GM06990 (cell line): ENCODE measurements at places on chromosomes 6 and 20.
A peak's percentile ranks its signal among the peaks of the same experiment; 100 is the strongest.

- DNase-seq: no peak
Observed at GRCh38 chr6:113205553-113205952, 651.6 kb upstream of the MARCKS start.

DNA sequence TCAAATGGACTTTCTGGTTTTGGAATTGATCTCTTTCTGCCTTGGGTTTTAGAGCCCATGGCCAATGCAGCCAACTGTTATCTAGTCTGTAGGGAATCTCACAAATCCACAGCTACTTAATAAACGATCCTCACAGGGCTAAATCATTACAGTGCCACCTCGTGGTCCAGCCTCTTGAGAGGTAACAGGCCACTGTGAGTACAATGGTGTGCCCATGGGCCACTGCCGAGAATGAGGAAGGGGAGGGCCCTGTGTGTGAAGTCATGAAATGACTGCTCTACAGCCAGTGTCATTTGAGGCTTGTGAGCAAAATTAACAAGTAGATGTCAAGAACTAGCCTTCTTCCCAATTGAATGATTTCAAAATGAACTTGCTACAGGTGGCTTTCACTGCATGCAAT is 54.3 kb upstream of the GMPR start:
- DNase-seq: no peak

DNA sequence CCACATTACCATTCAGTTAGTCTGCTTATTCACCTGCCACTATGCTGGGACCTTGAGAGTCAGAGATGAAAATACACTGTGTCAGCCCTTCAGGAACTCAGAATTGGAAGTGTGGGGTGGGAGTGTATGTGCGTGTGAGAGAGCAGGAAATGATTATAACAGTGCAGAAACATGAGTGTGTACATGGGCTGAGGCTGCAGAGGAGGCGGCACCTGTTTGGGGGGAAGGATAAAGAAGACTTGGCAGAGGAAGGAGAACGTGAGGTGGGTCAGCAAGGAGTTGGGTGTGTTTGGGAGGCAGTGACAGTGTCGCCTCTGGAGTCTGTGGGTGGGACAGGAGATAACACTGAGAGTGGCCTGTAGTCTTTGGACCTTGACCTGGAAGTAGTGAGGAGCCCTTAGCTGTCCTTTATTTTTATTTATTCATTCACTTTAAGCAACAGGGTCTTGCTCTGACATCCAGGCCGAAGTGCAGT is 3.1 kb downstream of the CHMP4B start:
- no peak for DNase-seq

DNA sequence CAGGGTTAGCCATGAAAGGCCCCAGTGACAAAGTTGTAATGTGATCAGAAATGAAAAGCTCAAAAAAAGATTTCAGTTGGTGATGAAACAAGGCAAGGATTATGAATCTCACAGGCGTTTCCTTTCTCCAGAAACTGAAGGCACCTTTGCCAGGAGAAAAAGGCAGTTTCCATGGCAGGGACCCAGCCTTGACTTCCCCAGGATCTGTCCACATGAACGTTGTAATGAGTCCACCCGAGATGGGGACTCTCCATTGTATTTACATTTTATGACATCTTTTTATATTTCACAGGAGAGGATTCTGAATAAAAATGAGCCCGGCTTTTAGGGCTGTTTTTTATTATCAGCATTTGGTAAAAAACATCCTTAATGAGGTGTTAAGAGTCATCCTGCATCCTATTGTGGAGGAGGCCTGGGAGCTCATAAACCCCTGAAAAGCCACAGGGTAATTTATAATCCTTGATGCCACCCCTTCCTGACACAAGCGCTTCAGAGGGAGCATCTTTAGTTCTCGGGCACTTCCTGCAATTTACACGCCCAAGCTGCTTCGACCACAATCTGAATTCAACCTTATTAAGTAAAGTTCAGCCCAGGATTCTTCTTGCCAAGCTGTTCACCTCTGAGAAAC is 74.1 kb upstream of the SALL4 start:
- no peak for DNase-seq

DNA sequence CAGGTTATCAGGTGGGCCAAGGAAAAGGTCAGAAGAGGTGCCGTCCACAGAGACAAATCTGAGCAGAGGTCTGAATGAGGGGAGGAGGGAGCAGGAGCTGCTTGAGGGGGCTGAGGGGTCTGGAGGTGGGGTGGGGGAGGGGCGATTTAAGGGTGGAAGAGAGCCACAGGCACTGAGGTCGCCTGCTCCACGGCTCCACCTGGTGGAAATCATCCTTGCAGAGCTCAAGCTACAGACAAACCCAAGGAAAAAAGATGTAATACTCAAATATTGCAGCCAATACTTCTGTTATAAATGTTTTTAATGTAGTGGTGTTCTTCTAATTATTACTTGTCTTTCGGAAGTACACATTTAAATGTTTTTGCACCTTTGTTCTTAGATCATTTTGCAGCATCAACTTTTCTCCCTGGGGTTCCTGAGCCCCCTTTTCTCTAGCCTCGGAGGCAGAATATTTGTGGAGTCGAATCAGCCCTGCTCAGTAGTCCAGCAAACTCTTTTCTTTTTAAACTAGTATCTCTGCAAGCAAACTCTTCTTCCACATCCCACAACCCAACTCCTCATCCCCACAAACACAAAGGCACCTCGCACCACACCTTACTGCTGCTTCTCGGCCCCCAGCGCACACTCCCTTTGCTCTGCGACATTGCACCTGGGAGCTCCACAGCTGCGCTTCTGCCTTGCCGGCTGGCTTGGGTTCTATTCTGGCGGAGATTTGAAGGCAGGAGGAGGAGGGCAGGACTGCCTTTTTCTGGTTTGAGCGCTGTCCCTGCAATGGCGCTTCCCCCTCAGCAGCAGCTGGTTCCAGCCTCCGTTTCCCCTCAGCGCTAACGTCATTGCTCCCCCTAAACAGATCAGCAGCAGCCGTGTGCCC is 51.0 kb upstream of the TFAP2A start:
- DNase-seq: peak; percentile 23

DNA sequence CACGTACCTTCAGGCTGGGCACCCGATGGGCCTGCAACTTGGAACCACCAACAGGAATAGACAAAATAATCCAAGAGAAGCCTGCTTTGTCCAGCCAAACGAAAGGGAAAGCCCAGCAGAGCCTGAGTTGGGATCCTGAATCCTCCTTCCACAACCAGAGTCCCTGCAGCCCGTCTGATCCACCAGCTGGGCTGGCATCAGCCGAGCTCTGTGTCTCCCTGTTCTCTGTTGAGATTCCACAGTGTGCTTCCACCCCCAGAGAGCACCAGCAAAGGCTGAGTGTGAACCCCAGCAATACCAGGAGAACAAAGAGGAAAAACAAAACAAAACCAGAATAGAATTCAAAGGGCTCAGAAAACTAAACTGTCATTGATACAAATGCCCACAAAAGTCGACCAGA is 104.2 kb upstream of the PRND start:
- DNase-seq: no peak

DNA sequence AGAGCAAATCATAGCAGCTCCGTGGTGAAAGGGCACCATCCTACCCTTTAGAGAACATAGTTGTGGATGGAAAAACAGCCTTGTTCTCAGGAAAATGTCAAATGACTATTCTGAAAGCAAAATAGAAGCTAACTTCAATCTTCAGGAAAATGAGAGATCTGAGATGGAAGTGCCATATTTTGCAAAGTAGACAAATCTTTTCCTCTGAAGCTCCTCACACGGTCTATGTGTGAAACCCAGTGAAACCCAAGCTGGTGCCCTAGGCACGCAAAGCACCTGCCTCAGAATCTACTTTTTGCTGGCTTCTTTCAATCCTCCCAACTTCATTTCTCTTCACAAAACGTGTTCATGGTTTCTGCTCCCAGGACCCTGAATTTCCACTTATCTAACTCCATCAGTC is 325.2 kb upstream of the CDH4 start:
- no peak for DNase-seq

DNA sequence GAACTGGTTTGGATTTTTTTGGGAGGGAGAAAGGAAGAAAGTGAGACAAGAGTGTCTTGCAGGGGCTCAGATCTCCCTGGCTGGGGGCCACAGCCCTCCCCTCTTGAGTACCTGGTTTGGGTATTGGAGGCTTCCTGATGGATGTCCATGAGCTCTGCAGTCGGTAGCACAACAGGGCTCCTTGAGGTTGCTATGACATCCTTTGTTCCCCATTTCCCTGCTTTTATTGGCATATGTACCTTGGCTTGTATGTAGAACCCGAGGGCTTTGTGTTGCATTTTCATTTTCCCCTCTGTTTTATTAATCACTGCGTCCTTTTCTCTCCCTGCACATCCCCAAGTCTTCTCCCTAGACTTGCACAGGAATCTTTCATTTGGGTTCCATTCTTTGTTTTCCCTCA is 355.5 kb upstream of the TSHZ2 start:
- no peak for DNase-seq

GRCh38 chr6:61675734-61676133 is 610.3 kb downstream of the KHDRBS2 start:
- DNase-seq: no peak

DNA sequence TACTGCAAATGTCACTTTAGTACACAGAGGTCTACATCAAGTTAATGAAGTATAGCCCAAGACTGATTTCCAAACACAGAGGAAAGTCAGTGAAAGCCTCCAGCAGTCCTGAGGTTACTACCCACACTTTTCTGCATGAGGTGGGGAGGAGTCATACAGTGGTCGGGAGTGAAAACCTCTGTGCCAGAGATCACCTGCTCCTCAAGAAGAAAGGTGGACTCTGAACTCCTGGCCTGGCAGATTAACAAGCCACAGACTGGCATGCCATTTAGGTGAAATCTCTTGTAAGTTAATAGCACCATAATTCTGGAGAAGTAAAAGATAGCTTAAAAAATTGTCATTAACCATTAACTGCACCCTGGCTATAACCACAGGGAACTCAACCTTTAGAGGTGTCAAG is 125.0 kb upstream of the LAMP5 start:
- no peak for DNase-seq

DNA sequence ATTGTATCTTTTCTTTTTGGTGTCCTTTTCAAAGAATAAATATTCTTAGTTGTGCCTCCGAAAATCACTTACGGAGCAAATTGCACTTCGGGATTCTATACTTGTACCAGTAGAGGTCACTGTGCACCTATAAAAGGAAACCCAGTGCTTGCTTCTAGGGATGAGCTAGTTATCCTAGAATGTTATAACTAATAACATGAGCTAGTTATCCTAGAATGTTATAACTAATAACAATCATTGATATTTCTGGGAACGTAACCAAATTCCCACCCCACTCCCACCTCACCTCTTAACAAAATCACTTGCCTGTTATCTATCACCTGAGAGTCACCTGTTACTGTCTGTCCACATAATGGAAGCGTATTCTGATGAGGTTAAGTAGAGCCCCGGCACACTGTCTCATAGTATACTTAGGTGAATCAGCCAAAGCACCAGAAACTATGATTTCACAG is 126.9 kb upstream of the TIAM2 start:
- no peak for DNase-seq

- no peak for DNase-seq
Observed at GRCh38 chr20:16013631-16014030, 559.6 kb downstream of the KIF16B start.

DNA sequence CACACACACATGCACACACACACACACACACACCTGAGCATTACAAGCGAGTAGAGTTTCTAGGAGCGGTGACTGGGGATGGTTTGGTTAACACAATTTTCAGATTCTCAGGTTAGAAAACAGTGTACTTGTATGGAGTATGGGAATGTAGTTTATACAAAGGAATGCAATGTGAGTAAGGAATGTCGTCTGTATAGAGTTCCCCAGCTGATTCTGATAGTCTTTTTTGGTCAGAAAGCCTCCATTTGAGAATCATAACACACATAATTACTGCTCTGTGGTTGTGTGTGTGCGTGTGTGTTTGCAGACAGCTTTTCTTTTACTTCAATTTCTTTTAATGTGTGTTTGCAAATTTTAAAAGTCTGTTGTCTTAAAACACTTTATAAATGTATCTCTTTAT is 93.2 kb downstream of the MYO6 start:
- DNase-seq: no peak

- DNase-seq: no peak
Observed at GRCh38 chr6:89952686-89953085, 58.4 kb downstream of the GJA10 start.

GRCh38 chr6:111609827-111610526 is 4.3 kb upstream of the TRAF3IP2 start:
- no peak for DNase-seq

DNA sequence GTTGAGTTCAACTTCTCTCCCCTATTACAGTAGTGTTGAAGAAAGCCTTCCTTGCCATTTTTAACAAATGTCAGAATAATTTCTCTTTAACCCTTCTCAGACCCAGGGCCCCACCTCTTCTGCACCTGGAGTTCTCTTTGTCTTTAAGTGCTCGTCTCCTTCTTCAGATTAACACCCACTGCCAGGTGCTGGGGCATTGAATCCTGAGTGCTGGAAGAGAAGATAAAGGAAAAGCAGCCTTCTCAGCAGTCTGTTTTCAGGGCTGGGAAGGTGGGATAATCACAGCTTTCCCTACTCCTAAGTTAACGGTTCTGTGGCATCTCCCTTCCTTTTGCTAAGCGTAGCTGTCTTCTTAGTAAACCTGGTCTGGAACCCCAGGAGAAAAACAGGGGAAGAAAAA is 114.6 kb upstream of the TAB2 start:
- DNase-seq: no peak

- DNase-seq: peak; percentile 55
Observed at GRCh38 chr20:44069203-44070011, 117.6 kb downstream of the JPH2 start.

- DNase-seq: no peak
Observed at GRCh38 chr20:44019638-44020335, 105.1 kb downstream of the TOX2 start.

GRCh38 chr6:167302796-167303195 is 11.7 kb downstream of the UNC93A start:
- no peak for DNase-seq

GRCh38 chr6:122930252-122931180 is 65.5 kb upstream of the CLVS2 start:
- DNase-seq: peak; percentile 6

GRCh38 chr6:32627831-32628230 is 9.4 kb upstream of the HLA-DQA1 start:
- peak; percentile 73 for DNase-seq

DNA sequence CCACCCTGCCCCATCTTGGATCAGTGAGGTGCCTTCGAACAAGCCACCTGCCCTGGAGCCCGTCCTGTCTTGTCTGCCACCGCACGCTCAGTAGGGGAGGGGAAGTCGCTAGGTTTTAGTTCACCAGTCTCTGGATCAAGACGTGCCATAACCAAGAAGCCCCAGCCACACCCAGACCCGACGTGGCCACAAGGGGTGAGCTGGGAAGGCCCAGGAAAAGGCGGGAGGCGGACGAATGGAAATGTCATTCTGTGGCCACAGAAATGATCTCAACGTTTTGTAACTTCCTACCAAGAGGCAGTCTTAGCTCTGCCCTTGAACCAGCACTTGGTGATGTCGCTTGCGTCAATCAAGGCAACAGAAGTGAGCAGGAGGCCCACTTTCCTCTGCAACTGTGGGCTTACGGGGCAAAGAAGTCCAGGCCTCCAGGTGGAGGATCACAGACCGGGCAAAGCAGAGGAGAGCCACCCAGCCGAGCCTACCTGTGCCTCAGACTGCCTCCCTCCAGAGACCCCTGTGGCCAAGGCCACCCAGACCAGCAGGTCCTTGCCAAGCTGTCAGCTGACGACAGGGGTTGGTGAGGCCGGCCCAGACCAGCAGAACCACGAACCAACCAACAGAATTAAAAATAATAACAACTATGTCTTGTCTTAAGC is 14.5 kb downstream of the GMEB2 start:
- no peak for DNase-seq
